ENCODE measurements at places on chromosomes 16 and 17. TPM values are rescaled to one million over a fixed set of nuclear protein-coding genes. Genes with fewer than 3 reads are reported as not detected.

GRCh38 chr16:14502932-14503741, 126.9 kb downstream of the PARN start:
- no peak for DNase-seq

DNA sequence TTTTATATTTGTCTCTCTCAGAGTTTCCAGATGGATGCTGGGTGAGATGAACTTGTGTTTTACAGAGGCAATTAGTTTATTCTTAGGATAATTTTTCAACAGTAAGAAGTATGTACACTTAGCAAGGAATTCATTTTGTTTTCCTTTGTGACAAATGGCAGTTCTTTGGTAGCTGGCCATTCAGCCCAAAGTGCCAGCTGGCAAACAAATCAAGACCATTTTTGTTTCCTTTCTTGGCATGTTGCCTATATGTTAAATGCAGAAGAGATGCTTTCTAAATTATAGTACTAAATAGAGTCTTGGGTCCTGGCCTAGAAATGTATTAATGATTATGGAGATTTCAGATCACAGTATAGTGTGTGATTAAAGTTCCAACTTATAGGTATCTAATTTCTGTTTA, 337.1 kb downstream of the CNTNAP4 start:
- no peak for DNase-seq

The HOXB9 gene
- 65.6 TPM for polyA plus RNA-seq

The CCL17 gene
- polyA plus RNA-seq = not detected

- no peak for DNase-seq
These were observed 596 bp downstream of the MSL1 start for GRCh38 chr17:40122136-40122998.

DNA sequence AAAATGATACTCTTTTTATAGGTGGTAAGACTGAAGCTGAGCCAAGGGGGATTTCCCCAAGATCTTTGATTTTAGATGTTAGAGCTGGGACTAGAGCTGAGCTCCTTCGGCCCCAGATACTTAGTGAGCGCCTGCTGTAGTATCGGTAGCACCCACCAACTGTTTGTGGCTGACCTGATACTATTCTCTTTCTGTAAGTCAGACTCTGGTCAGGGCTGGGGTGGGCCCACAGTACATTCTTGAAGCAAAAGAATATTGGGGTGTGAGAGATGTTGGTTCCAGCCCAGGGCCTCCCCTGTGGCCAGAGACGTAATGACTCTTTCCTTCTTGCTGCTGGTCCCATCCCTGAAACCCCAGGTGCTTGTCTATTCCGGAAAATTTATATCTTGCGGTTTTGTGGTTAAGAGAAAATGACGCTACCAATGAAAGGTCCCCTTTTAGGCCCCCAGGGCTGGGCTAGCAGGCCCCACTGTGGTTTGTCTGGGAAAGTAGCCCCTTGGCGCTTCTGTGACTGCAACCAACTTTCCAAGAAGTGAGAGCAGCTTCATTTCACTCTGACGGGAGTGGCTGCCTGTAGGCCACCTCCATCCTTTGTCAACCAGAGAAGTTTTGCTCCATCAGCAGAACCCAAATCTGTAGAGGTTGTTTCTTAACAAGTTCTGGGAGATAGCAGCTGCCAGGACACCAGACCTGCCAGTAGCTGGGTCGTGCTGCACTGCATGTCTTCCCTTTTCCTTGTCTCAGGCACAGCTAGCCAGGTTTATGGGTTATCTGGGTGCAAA, 86.4 kb upstream of the LGALS9 start:
- no peak for DNase-seq

DNA sequence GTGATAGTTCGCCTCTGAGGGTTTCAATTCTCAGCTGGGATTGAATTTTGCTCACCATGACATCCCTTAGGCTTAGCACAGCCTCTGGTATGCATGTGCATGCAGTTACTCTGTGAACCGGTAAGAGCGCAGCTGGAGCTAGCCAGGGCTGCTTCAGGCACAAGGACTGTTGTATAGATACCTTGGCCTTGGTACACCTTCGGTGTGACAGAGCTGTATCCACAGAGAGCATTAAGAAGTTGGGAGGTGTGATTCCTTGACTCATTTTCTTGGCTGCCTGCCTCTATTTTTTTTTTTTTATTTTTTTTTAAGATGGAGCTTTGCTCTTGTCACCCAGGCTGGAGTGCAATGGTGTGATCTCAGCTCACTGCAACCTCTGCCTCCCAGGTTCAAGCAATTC, 2.2 kb upstream of the NUTF2 start:
- DNase-seq = no peak

The NKD1 gene
- 11.8 TPM for polyA plus RNA-seq

DNA sequence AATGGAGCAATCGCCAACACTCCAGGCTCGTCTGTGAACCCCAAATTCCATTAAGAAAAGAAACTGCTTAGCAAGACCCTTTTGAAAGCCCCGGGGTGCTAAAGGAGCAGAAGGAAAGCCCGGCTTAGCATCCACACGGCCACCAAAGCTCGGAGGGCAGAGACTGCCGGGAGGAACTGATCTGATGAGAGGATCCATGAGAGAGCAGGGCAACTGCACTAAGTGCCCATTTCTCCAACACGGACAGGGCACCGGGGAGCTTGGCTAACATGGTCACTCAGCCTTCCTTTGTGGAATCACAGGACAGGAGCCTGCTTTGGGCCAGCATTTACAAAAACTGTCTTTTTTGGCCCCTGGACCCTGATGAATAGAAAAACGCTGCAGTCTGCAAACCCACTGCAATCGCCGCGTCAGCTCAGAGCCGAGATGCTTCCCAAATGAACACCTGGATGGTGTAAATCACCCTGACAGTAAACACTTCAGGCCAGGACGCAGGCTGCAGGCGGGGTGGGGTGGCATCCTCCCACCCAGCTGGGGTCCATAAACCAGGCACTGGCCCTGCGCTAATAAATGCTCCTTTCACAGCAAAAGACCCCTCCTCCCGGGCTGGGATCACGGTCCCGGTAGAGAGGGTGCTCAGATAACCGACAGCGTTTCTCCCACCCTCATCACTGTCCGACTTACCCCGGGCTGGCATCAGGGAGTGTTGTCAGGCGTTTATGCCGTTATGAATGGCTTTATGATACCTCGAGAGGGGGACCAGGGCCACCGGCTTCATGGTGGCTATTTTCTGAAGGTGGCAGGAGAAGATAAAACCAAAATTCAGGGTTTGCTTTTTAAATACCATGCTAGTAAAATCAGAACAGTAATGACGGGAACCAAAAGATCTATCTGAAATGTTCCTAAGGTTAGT, 299.5 kb downstream of the IRF8 start:
- DNase-seq = peak; percentile 50

All from left kidney (tissue), 8 donors.